ENCODE measurements at places on chromosomes 3 and 15.

DNA sequence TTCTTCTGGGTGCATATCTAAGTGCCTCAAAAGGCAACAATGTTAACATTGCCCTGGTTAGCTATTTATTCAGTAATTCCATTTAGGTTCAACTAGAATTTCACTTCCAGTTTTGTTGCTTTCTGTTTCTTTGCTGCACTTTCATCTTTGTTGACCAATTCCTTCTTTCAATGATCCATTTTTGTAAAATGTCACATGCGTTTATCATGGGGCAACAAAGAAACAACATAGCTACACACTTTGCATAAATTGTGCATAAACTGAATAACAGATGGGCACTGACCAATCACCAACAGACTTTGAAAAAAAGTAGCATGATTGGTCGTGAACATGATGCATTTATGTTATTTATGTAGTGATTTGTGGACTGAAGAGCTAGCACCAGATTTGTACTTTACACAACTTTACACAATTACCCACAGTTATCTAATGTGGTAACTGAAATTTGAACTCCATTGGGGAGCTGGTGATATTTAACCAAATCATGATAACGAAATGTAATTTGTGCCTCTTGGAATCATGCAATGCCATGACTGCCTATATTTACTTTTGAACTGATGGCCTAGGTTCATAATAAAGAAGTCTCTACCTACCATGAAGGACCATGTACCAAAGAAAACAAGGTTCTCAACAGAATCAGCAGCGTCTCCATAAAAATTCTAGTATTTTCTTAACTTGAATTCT, 7.1 kb upstream of the CPOX start:
- H3K4me1 ChIP-seq, result peaks cover 3% of the 10 kb centered on the region
- H3K27ac ChIP-seq, result no peak overlapping the region
- DNase-seq, result no peak
- H3K36me3 ChIP-seq, result no peaks in the 10 kb centered on the region

GRCh38 chr3:144583871-144584270, 612.2 kb downstream of the DIPK2A start:
- H3K27ac ChIP-seq, result no peak overlapping the region
- H3K4me3 ChIP-seq, result no peak overlapping the region
- no peaks in the 10 kb centered on the region for H3K27me3 ChIP-seq
- H3K4me1 ChIP-seq, result no peaks in the 10 kb centered on the region
- H3K36me3 ChIP-seq, result no peaks in the 10 kb centered on the region

DNA sequence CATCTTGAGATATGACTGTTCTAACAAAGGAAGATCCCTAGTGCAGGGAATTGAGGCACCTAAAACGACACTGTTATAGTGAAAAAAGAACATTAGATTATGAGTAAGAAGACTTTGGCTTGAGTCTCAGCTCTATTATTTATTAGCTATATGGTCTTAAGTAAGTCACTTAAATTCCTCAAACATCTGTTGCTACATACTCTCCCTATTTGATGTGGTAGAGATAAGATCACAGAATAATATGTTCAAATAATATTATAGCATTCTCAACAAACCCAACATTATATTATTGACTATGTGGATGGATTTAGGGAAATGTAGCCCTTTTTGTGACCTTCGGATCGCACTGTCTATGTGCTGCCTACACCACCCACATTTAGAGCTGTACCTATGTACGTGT, 136.9 kb downstream of the P2RY1 start:
- no peak overlapping the region for H3K27ac ChIP-seq
- peaks cover 6% of the 10 kb centered on the region for H3K4me1 ChIP-seq
- H3K27me3 ChIP-seq, result no peaks in the 10 kb centered on the region
- no peaks in the 10 kb centered on the region for H3K36me3 ChIP-seq

- peaks cover 88% of the 10 kb centered on the region for H3K27me3 ChIP-seq
- H3K4me3 ChIP-seq, result no peak overlapping the region
- peaks cover 4% of the 10 kb centered on the region for H3K4me1 ChIP-seq
- DNase-seq, result no peak
- H3K36me3 ChIP-seq, result no peaks in the 10 kb centered on the region
Observed at GRCh38 chr3:10703875-10704274, 112.2 kb upstream of the SLC6A11 start.

- DNase-seq, result no peak
- no peak overlapping the region for H3K4me3 ChIP-seq
- peak overlapping the region; percentile 5 for H3K27ac ChIP-seq
Observed at GRCh38 chr3:32246079-32246675, 7.7 kb downstream of the CMTM8 start.

DNA sequence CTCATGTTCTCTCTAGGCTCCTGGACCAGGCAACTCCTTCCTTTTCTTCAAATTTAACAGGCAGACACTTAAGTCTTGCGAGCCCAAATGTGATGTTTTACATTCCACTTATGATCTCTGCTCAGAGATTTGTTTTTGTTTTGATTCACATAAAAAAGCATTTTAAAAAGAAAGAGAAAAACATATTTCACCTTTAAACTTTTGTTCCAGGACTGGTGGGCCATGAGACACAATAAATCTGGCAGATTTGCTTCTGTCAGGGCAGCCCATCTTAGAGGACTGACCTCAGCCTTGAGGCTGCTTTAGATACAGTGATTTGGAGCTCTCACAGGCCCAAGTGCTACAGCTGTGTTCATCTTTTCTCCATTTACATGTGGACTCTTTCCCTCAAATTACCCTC, 52.0 kb downstream of the CMSS1 start:
- no peak for DNase-seq
- H3K36me3 ChIP-seq, result peaks cover 7% of the 10 kb centered on the region
- no peak overlapping the region for H3K27ac ChIP-seq

- peaks cover 1% of the 10 kb centered on the region for H3K4me1 ChIP-seq
- DNase-seq, result no peak
- H3K36me3 ChIP-seq, result no peaks in the 10 kb centered on the region
Observed at GRCh38 chr3:23778446-23778845, 27.3 kb upstream of the UBE2E1 start.

DNA sequence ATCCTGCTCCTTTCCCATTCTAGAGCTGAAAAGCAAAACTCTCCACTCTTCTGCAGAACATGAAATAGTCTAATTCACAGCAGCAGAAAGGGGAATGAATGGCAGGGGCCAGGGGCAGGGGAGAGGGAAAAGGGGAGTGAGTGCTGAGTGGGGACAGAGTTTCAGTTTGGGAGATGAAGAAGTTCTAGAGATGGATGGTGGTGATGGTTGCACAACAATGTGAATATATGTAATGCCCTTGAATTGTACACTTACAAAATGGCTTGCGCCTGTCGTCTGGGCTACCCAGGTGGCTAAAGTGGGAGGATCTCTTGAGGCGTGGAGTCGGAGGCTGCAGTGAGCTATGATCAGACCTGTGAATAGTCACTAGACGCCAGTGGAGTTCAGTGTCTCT, 78.5 kb upstream of the MEF2A start:
- no peak overlapping the region for H3K27ac ChIP-seq
- H3K4me3 ChIP-seq, result no peak overlapping the region
- no peak for DNase-seq

GRCh38 chr3:159859836-159860235, 128.8 kb upstream of the IL12A start:
- H3K27me3 ChIP-seq, result peaks cover 4% of the 10 kb centered on the region
- H3K4me3 ChIP-seq, result no peak overlapping the region
- peaks cover 7% of the 10 kb centered on the region for H3K4me1 ChIP-seq
- H3K36me3 ChIP-seq, result no peaks in the 10 kb centered on the region

GRCh38 chr3:188712248-188712924, 459.4 kb upstream of the TPRG1 start:
- no peaks in the 10 kb centered on the region for H3K27me3 ChIP-seq
- no peak overlapping the region for H3K4me3 ChIP-seq
- H3K27ac ChIP-seq, result no peak overlapping the region
- H3K36me3 ChIP-seq, result peaks cover 3% of the 10 kb centered on the region
- peaks cover 8% of the 10 kb centered on the region for H3K4me1 ChIP-seq
- DNase-seq, result no peak
